ENCODE measurements at places on chromosomes 5 and 9.

DNA sequence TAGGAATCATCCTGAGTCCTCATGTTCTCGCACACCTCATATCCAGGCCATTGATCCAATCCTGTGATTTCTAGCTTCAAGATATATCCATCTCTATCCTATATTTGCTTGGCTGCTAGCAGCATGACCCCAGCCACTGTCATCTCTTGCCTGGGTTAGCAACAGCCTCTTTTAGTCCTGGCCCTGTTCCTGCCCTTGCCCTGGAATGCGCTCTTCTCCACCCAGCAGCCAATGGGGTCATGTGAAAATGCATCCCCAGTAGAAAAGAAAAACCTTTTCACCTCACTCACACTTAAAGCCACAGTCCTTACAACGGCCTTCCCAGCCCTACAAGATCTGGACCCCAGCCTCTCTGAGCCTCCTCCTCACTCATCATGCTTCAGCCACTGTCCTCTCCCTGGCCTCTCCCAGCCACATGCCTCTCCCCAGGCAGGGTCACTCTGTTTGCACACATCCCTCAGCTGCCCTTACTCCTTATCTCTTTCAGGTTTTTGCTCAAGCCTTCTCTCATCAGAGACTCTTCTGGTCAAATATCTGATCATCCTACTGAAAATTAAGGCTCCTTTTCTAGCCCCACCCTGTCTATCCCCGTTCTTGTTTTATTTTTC lies 34.3 kb upstream of the NR3C1 start:
- no peak for DNase-seq

DNA sequence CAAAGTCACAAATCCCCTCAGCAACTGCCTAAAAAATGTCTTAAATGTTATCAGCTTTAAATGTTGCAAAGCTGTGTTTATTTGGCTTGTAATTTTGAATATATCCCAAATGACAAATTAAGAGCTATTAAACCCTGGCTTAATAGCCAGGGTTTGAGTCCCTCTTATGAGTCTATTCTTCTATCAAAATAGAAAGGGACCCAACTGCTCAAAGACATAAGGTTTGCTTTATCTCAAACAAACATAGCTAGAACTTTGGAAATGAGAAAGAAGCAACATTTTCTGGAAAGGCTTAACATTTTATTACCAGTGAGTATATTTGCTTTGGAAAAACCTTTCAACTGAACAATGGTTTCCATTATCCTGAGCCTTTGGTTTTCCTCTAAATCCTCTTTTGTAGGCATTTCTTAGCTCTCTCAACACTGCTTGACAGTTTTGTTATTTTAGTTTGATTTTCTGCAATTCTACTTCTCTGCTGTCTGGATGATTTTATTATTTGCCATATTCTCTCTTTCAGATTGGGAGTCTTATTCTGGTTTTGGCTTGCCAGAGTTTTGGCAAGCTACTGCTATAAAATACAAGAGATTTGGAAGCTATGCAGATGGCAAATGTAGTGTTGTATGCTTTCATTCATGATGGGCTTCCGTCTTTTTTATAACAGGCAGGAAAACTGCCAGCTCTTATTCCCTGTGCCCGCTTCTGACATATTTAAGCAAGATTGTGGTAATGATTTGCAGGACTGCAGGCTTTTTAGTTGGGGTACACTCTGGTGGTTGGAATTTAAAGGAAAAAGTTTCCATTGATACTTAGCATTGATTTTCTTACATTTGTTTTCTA lies 734.9 kb downstream of the DTWD2 start:
- no peak for DNase-seq

DNA sequence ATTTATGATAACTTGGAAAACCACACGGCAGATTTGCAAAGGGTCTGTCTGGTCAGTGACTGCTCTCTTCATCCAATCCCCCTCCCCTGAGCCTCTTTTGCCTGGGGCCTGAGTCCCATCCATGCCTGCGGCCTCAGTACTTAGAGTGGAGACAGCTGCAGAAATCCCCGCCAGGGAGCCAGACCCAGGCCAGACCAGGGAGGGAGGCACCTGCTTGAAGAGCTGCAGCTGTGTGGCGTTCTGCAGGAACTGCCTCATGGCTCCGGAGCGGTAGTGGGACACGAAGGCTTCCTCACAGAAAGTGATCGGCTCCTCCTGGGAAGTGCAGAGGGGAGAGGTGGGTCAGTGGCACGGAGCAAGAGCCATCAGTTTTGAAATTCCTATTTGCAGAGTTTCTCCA lies 101.6 kb downstream of the CRB2 start:
- DNase-seq: no peak

- DNase-seq: peak; percentile 62
These were observed 28.0 kb downstream of the ERAP2 start for GRCh38 chr5:96904054-96904931.

DNA sequence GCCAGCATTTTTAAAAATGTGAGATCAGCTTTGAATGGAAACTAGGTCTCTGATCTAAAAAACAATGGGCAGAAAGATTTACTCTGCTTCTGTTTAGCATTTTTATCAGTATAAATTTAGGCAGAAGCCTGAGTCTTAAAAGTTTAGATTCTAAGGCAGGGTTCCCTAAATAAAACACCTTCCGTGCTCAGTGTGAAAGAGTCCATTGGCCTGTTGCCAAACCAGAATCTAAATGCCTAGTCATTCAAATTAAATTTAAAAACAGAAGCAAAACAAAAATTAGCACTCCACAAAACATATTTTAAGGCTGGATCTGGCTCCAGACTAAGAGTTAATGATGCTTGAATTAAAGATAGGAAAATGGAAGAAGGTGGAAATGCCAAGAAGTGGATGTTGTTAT lies 4.5 kb downstream of the TYRP1 start:
- peak; percentile 10 for DNase-seq

- DNase-seq: no peak
These were observed 491.1 kb downstream of the KIF4B start for GRCh38 chr5:155504606-155505005.

DNA sequence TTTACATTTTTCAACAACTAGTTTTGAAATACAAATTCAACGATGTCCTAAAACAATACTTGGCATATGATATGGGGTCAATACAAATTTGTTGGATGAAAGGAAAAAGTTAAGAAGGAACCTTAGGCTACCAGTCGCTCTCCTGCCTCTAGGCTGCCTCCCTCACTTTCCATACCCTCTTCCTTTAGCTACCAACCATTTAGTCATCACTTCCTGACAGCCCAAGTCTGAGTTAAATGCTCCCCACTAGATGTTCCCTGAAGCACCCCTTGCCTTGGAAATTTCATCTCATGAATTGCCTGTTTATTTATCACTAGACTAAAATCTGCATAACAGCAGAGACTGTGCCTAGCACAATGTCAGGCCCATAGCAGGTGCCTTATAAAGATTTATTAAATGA lies 2.7 kb upstream of the LARS1 start:
- peak; percentile 13 for DNase-seq

- no peak for DNase-seq
These were observed 13.6 kb downstream of the TICAM2 start for GRCh38 chr5:115588640-115589039.

- DNase-seq: peak; percentile 31
These were observed 580.8 kb downstream of the CCDC171 start for GRCh38 chr9:16133556-16134227.

DNA sequence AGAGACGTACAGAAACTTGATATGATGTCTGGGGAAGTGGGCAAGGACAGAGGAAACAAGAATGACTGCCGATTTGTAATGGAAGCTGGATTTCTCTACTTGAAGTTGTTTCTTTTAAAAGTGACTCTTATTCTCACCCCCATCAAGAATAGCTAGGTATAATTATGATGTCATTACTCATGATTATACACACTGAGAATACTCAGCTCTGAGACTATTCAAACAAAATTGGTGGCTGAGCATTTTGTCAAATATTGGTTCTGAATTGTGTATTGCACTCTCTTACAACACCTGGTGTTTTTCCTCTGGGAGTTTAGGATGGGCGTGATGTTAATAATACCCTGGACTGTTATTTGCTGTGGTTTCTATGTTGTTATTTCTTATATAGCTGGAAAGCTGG lies 46.3 kb downstream of the MAST4 start:
- no peak for DNase-seq

DNA sequence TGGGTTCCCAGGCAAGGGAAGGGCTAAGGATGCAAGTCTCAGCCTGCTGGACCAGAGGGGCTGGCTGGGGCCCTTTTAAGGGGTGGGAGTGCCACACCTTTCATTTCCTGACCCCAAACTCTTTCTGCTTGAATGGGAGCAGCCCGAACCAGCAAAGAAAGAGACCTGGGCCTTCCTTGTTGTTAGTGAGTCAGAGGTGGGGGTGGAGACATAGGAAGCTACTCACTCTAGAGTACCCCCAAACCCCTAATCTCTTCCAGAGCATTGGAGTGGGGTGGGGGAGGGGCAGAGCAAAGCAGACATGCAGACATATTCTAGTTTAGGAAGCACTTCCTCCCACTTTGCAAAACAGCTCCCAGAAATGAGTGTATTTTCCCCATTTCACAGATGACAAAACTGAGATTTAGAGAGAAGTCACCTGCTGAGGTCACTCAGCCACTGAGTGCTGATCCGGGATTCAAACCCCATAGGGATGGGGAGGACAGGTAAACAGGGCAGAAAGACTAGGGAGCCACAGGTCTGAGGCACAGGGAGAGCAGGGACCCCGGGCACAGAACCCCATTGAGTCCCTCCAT lies 6.0 kb upstream of the AQP3 start:
- no peak for DNase-seq

GRCh38 chr5:105907016-105907415 lies 1763.7 kb downstream of the EFNA5 start:
- no peak for DNase-seq

DNA sequence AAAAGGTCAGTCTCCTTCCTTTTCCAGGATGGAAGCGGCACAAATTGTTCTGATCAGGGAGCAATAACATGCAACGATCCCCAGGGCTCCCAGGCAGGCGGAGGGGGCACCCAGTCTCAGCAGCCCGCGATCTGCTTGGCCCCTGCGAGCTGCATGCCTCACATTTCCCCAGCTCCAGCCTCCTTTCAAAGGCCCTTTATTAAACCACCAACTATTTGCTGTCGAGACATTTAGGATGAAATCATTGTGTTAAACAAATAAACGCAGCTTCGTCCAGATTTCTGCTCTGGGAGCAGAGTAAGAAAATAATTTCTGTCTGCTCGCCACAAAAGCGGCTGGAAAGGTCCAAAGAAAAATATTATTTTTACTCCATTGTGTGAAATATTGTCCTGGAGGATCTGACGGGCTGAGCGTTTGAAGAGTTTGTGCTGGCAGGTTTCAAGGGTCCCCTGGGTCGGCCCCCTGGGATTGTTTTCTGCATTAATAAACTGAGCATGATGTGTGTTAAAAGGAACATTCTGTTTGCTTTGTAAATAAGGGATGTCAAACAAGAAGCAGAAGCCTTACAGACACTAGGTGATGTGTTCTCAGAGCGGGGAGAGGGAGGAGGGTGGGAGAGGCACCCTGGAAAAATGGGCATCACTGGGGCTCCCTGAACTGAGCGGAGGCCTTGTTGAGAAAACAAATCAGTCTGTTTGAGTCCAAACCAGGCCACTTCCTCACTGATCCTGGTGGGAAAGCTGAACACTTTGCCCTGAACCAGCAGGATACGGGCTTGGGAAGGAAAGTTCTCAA lies 110.1 kb downstream of the FOXD1 start:
- no peak for DNase-seq

- DNase-seq: no peak
These were observed 94.0 kb downstream of the SMARCA2 start for GRCh38 chr9:2109069-2109650.

DNA sequence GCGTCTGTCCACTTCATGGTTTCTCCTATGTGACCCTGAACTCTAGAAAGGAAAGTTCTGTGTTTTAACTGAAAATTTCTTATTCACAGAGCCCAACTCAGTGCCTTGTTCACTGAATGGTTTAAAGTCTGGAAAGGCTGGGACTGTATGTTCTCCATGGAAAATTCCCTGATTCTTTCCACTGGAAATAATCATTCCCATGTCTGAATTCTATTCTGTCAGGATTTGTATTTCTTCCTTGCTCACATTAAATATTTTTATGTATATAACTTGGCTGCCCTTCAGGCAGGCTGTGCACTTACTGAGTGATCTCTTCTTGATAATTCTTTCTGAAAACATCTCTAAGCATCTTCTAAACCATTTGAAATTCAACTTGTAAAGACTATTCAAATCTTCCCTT lies 1126.9 kb upstream of the DMAC1 start:
- no peak for DNase-seq

GRCh38 chr5:172235132-172235780 lies 41.3 kb downstream of the EFCAB9 start:
- peak; percentile 96 for DNase-seq

DNA sequence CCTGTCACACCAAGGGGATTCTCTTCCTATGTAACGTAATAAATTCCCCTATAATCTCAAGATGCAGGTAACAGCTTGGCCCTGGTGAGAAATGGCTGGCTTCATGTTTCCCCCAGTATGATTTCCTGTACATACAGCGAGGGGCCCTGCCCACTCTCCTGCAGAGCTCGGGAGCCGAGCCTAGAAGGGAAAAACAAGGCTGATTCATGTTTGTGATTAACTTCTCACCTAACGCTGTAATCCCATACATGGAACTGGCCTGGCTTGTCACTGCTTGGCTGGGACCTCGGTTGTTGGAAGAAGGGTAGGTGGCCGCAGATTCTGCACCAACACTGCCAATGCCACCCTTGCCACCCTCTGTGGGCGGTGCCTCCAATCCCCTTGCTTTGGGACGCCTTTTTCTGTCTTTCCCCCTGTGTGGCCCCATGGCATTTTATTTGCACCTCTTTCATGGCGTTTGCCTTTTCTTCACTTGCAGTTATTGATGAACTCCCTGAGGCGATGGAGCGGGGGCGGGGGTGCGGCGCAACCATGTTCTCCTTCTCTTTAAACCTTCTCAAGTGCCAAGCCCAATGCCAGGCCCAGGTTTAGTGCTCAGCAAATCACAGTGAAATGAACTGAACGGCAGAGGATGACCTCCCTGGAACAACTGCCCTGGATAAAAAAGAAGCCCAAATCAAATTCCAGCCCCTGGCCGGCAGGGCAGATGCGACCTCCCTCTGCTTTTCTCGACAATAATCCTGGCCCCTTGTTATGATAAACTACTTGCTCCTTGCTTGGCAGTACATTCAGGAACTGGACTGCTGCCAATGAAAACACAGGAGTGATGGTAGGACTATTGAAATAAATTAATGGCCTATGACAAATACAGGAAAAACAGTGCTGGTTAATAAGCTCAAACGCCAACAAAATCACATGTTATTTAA lies 108.1 kb downstream of the TMEM174 start:
- DNase-seq: no peak

GRCh38 chr5:176350416-176350815 lies 11.1 kb downstream of the KIAA1191 start:
- no peak for DNase-seq

DNA sequence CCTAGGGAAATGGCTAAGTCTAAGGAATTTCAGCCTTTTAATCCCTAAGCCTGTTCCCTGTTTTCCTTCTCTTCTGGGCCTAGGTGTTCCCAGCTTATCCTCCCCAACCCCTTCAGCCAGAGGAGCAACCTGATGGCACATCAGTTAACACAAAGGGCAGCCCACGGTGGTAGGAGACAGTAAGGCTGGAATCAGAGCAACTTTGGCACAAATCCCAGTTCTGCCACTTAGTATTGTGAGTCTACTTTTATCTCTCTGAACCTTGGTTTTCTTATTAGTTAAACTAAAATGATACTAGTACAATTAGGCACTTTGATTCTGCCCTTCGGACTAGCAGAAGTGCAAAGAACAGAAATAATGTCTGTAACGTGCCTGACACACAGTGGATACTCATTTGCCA lies 246.8 kb downstream of the SAXO1 start:
- no peak for DNase-seq
